IMR-90 (cell line): ENCODE measurements at places on chromosomes 6 and 20.
A peak's percentile ranks its signal among the peaks of the same experiment; 100 is the strongest.

DNA sequence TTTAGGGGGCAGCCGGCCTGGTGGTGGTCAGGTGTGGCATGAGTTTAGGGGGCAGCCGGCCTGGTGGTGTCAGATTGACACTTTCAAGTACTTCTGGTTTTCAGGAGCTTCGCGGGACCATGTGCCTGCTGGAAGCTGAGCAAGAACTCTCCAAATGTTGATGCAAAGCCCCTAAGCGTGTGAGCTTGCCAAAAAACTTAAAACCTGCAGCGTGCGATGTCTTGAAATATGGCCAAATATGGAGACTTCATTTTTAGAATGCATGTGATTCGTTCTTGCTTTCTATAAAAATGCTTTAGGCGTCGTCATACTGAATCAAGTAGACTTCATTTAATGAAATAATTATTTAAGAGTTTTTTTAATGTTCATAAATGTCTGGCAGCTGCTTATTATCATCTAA lies 149.4 kb downstream of the SMOC2 start:
- no peak for DNase-seq

- no peak for DNase-seq
Measured at GRCh38 chr6:76770281-76770680, 693.0 kb downstream of the HTR1B start.

DNA sequence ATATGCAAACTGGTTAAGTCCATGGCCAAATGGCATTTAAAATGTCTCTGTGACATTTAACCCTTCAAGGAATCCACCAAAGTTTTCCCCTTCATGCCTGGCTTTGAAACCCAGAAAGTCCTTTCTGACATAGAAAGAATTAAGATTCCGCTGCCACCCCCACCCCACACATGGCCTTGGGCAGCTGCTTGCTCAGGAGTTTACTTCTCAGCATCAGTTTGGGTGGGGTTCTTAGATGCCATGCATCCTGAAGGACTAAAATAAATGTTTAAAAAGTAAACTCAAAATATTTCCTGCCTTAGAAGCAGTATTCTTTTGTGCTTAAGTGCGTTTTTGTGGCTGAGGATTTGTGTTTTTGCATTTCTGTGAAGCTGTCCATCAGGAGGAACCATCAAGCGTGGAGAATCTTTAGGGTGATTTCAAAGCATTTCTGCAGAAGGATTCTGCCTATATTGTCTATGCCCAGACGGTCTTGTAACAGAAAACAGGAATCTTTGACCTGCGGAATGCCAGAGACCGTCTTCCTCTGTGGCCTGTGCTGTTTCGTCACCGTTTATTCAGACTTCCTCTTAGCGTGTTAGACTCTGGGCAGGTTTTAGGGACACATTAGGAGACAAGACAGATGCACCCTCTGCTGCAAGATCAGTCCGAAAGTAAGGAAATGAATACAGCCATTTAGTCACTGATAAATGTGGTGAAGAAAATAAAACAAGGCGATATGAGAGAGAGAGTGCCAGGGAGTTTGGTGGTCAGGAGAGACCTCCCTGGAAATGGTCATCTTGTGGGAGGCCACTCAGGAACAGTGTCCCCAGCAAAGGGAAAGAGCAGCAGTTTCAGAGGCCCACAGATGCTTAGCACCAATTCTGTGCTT lies 6.2 kb downstream of the DUSP22 start:
- DNase-seq = no peak

DNA sequence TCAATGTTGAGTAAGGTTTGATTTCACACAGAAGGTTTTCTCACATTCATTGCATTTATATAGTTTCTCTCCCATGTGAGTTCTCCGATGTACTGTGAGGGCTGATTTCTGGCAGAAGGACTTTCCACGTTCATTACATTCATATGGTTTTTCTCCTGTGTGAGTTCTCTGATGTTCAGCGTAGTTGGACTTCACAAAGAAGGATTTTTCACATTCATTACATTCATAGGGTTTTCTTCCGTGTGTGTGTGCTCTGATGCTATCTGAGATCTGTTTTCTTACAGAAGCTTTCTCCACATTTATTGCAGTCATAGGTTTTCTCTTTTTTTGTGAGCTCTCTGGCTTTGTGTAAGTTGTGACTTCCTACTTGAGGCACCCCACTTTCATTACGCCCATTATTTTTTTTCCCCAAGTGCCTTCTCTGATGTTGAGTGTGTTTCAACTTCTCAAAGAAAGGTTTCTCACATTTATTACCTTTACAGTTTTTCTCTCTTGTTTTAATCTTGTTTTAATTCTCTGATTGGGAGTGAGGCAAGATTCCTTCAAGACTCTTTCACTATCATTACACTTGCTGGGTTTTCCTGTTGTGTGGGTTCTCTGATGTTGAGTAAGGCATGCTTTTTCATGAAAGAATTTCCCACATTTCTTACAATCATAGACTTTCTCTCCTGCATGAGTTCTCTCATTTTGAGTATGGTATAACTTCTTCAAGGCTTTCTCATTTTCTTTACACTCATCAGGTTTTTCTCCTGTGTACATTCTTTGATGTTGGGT lies 50.0 kb upstream of the ELMO2 start:
- DNase-seq = no peak

GRCh38 chr6:112931832-112932231 lies 584.7 kb downstream of the RFPL4B start:
- peak; percentile 21 for DNase-seq

DNA sequence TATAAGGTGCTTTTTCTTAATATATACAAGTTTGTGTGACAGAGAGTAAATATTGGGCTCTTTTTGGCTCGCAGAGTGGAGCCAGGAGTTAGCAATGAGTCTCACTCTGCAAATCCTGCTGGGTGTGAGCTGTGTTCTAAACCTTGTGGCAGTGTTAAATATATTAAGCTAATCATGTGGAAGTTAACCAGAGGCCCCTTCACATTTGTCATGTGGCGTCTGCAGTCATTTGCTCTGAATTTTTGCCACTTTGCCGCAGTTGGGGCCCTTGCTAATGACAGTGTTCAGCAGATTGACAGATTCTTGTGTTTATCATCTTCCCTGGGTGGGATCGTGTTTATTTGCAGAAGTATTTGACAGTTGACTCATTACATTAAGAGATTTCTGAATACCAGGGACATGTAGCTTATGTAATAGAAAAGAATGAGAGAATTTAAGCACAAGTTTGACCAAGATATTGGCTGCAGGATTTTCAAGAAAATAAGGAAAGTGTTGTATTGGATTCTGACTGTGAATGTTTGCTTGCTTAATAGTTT lies 37.9 kb downstream of the SPATA2 start:
- no peak for DNase-seq

DNA sequence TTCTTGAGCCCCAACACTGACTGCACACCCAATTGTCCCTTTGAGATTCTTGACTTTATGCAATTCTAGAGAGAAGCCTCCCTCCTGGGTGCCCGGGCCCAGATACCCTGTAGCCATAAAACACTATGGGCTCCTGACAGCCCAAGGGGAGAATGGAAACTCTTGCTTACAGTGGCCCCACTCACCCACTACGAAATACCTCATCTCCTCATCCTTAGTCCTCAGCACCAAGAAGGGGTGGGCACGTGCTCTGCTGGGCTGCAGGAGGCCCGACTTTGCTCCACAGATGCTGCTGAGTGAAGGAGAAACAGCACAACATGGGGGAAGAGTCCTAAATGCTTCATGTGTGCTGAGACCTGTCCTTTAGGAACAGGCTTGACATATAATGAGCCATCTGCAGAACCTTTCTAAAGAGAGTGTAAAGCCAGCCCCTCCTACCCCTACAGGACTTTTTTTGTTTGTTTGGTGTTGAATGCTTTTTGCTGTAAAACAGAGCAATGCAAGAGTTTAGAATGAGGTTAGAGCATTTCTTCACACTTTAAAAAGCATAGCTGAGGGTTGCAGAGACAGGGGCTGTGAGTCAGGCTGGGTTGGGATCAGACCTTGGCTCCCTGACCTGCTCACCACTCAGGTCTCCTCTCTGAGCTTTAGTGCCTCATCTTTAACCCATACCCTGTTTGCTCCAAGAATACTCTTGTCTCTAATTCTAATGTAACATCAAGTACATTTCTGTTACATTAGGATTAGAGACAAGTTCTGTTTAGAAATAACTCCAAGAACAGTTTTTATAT lies 17.6 kb upstream of the SIRPG start:
- no peak for DNase-seq

DNA sequence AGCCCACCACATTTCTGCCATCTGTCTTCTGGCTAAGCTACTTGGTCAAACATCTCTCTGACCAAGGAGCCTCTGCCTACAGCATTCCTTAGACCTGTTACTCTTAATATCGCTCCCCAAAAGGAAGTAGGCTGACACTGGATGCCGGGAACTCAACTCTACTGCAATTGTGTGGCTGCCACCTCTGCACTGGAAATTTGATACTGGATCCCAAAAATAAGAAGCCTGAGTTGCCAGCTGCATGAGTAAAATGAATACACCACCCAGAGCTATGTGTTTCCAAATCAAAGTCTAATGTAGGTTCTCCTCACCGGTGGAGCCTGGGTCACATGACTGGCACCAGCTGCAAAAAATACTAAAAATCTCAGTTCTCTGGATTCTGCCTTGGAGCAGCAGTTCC lies 36.9 kb downstream of the UNC5CL start:
- no peak for DNase-seq

GRCh38 chr20:841568-842546 lies 8.3 kb downstream of the FAM110A start:
- DNase-seq = no peak

DNA sequence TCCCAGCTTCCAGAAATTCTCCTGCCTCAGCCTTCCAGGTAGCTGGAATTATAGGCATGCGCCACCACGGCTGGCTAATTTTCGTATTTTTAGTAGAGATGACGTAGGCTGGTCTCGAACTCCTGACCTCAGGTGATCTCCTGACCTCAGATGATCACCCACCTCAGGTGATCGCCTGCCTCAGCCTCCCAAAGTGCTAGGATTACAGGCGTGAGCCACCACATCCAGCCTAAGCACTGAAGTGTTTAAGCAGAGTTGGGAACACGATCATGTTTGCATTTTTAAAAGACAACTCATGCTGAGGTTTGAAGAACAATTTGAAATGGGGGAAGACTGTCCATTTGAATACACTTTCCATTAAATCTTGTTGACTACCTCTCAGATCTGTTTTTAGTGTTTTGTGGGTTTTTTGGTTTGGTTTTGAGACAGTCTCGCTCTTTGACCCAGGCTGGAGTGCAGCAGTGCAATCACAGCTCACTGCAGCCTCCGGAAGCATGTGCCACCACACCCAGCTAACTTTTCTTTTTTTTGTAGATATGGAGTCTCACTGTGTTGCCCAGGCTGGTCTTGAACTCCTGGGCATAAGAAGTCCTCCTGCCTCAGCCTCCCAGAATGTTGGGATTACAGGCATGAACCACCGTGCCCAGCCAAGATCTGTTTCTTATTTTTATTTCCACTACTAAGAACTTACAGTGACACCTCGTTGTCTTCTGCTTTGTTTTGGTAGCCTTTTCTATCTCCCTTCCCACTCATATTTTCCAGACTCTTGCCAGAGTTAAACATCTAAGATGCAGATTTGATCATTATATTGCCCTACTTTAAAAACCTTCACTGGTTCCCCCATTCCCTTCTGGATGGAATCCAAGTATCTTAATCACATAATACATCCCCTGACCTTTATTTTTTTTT lies 5.5 kb downstream of the CASP8AP2 start:
- peak; percentile 41 for DNase-seq

GRCh38 chr20:11808841-11809240 lies 108.9 kb upstream of the BTBD3 start:
- no peak for DNase-seq

DNA sequence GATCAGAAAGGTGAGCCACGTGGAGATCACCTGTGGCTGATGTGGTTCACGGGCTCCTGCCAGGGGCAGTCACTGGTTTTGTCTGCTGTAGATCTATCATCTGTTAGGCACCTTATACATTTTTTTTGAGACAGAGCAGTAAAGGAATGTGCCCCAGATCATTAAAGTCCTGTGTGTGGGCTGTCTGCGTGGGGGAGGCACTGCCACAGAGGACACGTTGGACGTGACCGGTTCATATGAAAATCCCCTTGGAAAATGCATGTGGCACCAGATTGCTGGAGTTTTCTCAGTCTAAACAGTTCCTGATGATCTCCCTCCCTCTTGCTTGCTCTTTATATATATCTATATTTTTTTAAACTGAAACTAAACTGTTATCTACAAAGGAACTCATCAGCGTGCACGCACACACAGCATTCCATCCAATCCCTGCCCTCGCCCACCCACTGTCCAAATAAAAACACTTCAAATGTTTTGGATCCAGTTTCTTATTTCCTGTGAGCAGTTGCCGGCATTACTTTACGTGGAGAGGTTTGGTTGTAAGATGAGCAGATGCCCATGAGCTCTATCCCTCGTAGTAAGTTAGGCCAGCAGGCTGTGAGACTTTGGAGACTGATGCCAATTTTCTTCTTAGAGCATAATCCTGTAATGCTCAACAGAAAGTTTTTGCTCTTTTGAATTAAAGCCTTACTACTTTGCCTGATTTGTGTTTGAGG lies 161.6 kb upstream of the EXOC2 start:
- peak; percentile 37 for DNase-seq

- DNase-seq = no peak
Measured at GRCh38 chr20:12265662-12266061, 348.0 kb downstream of the BTBD3 start.

DNA sequence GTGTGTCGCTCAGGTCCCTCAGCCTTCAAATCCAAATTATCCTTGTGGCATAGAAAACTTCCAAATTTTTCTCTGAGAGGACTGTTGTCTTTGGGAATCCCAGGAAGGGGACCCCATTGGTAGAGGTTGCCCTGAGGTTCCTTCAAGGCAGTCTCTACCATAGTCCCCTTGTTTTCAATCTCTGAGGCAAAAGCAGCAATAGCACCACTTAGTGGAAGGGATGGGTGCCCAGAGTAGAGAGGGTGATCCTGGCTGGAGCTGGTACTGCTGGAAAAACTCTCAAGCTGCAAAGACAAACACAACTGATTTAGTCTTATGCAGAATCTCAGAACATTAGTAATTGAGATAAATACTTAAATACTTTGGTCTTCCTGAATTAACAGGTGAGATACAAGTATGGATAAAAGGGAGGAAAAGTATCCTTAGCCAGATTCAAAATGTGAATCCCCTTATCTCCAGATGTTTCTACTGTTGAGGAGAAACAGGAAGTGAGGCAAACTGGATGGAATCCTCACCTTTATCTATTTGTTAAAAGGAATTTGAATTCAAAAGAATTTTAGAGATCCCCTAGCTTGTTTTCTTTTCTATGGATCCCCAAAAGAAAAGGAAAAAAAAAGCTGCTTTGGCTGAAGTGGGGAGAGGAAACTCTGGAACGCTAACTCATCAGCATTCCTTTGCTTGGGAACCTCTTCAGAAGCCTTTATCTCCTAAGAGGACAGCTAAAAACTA lies 13.4 kb downstream of the ZNF318 start:
- DNase-seq = peak; percentile 15

DNA sequence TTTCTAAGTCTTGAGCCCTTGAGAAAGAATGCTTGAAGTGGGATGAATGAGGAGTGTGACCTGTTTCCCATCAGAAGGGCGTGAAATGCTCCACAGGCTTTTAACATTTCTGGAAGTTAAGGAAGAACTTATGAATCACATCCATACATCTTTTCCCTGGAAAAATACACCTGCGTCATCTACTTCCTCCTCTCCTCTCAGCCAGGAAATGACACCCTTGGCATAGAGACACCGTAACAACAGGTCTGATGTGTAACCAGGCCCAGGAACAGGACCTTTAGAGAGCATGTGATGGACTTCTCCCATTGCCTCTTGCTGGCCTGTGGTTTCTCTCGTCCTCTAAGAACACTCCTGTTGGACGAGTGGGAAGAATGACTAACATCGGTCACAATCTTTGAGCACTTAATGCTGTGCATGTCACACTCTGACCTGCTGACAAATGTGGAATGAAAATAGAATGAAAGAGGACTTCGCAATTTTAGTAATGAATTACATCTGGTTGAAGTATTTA lies 28.5 kb upstream of the CITED2 start:
- DNase-seq = peak; percentile 93
